Ecto neural progenitor cell (in vitro differentiated cells): ENCODE measurements at places on chromosomes 2 and 18.
A peak's percentile ranks its signal among the peaks of the same experiment; 100 is the strongest.

- no peak for DNase-seq
These were observed 32.5 kb downstream of the TET3 start for GRCh38 chr2:74017223-74017622.

DNA sequence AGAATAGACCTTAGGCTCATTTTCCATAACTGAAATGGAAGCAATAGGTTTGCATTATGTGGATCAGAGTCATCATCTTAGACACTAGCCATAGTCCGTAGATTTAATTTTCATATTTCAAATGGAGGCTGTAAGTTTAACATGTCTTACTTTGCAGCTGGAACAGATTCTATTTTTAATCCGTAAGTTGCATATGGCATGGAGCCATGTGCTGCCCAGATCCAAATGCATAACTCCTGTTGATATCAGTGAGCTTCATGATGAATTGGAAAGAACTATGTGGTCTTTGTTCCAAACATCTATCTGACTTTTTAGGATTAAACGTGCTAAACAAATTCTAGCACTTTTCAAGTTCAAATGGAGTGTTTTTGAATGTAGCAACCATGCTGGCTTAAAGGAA lies 43.4 kb downstream of the MEIS1 start:
- no peak for DNase-seq

DNA sequence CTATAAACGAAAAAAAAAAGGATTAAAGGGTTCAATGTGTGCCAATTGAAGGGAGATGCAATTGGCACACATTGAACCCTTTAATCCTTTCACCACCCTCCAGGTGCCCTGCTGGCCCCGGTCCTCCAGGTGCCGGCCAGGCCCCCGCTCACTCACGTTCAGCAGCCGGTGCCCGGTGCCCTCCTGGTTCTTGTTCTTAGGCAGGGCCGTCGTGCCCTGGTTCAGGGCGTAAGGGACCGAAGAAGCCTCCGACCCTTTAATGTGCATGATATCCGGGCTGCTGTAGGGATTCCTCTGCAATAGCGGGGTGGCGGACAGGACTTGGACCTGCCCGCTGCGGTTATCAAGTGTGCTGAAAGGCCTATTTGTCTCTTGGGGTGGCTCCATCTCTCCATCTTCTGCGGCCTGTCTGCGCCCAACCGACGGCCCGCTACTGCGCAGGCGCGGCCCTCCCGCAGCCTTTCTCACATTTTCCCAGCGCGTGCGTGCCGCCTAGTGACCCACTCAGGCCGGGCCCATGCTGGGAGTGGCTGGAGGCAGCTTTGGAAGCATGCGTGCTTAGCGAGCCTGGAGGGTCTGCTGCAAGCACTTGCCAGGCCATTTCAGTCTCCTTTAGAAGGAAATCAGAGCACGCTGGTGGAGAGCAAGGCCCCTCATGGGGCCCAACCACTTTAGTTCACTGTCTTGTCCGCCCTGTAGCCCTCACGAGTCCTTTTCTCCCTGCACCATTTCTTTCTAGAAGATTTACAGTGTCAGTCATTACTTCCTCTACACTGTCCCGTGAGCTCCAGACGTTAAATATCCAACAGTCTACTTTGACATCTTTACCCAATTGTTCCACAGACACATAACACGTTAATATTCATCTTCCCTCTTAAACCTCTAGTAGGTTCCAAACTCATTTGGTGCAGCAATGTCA lies 24.3 kb downstream of the TMEM237 start:
- peak; percentile 50 for DNase-seq

DNA sequence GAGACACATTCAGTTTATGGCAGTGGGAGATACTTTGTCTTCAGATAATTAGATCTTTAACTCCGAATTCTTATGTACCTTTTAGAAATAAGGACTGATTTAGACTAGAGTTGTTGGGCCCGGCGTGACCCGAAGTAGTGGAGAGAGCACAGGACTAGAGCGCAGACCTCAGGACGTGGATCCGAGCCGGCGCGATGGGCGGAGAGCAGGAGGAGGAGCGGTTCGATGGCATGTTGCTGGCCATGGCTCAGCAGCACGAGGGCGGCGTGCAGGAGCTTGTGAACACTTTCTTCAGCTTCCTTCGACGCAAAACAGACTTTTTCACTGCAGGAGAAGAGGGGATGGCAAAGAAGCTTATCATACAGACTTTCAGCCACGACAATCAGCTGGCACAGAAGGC lies 54.5 kb downstream of the FMNL2 start:
- DNase-seq: no peak

GRCh38 chr2:30367232-30368070 lies 79.6 kb upstream of the LCLAT1 start:
- peak; percentile 11 for DNase-seq

- no peak for DNase-seq
These were observed 103.0 kb upstream of the TEX51 start for GRCh38 chr2:126795656-126796055.

DNA sequence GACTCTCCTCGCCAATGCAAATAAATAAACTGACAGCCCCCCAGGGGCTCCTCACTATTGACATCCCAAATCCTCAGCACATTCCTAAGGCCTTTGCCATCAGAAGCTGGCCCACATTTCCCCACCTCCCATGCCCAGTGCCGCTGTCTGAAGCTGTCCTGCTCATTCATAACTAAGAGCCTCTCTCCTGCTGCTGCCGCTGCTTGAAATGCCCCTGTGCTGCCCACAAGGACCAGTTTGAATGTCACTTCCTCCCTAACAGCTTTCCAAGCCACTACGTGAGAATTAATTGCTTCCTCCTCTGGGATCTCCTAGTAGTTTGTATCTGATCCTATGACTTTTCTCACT lies 151.6 kb upstream of the CAPN13 start:
- no peak for DNase-seq

GRCh38 chr2:3738454-3738853 lies 35.1 kb downstream of the DCDC2C start:
- DNase-seq: peak; percentile 51

GRCh38 chr18:24055878-24056277 lies 41.3 kb downstream of the TTC39C start:
- DNase-seq: no peak

DNA sequence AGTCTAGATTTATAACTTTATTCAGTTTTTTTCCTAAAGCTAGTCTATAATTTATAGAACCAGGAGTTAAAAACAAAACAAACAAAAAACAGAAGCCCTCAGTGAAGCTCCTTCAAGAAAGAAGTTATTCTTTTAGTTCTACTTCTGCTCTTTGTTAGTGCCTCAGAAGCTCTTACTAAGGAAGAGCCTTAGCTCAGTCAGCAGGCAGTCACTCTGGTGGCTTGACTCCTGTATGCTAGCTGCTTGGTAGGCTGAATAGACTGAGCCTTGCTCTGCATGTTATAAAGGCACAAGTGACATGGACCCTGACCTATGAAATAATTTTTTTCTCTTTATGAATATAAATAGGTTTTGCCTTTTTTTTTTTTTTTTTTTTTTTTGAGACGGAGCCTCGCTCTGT lies 24.8 kb downstream of the NCOA1 start:
- DNase-seq: no peak

DNA sequence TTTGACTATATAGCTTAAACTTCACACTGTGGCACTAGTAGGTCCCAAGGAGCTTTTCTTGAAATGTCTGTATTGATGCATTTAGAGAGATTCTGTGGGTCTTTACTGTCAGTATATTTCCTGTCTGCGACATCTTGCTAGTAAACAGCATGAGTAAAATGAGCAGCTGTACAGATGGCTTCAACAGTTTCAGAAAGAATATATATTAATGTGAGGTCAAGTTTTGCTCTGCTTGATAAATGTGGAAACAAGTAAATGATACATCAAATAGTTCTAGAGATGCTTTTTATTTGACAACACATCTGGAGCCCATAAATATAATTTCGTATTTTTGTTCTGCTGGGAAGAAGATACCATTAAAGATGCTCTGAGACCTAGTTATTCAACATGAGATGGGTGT lies 310.9 kb upstream of the COL3A1 start:
- DNase-seq: no peak

GRCh38 chr2:225573603-225574002 lies 174.1 kb downstream of the NYAP2 start:
- no peak for DNase-seq

- no peak for DNase-seq
These were observed 461.9 kb upstream of the CDH7 start for GRCh38 chr18:65288908-65289307.

GRCh38 chr2:101255501-101255900 lies 2.8 kb downstream of the CNOT11 start:
- DNase-seq: no peak

DNA sequence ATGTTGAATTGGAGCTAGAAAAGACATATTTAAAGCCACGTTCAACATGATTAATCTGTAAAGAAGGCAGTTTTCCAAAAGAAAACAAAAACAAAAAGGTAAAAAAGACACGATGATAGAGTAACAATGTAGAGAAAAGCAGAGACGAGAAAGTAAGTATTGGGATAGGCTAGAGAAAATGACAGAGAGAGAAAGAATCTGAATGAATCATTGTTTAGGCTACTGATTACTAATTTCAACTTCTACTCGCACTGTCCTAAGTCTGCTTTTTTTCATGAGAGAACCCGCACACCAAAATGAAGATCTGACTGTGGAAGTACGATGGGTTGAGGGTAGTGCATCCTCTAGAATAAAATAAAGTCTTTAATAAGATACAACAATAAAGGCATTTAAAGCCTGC lies 1599.2 kb upstream of the TMEFF2 start:
- DNase-seq: no peak

GRCh38 chr2:36404318-36404717 lies 48.7 kb downstream of the CRIM1 start:
- DNase-seq: no peak

- no peak for DNase-seq
These were observed 38.0 kb downstream of the KCNE4 start for GRCh38 chr2:223090039-223090438.

DNA sequence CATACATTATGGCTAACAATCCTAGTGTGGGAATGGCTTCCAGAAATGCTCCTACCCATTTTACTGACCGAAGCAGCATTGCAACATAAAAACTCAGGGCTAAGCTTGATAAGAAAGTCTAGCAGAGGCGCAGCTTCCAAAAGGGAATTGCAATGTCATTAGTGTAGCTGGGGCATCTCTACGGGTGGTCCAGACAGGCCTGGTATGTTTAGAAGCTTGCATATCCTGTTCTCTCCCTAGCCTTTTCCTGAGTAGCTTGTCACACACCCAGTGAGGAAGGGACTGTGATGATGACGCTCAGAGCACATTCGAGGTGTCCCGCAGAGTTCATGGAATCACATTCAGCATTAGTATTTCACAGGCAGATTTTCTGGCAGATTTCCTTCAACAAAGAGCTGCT lies 38.0 kb upstream of the COL5A2 start:
- DNase-seq: peak; percentile 47

DNA sequence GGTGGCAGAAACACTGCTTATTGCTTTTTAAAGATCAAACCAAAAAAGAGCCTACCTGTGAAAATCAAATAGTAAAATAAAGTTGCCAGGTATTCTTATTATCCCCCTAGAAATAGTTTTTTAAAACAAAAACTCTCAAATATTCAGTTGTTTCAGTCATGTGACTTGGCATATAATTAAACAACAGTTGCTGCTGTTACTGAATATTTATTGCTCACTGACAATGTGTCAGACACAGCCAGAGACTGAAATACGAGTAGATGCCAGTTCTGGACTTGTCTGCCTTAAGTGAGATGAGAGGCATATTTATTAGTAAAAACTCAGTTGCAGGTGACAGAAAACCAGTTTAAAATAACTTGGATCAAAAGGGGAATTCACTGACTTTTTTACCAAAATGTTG lies 106.0 kb upstream of the RAB12 start:
- no peak for DNase-seq

GRCh38 chr2:157052685-157053224 lies 204.8 kb upstream of the GALNT5 start:
- DNase-seq: no peak

DNA sequence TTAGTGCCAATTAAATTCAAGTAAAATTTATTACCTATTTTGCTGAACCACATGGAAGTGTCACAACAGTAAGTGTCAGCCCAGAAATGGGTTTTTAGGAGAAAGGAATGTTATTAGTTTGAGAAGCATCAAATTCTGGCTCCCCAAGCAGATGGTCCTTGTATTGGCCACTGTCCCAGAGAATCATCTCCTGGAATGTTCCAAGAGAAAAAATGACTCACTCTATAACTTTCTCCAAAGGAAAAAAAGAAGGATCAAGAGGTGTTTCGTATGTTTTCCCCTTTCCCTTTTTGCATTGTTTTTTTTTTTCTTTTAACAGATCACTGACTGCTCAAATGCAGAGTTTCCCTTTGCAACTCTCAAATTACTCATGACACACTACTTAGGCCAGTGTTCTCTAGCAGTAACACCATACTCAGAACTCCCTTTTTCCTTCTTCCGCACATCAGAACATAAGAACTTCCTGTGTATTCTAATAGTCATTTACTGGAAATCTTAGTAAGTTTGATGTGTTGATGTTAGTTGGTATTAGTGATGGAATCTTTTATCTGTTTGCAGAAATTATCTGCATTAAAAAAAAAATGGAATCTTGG lies 390.3 kb downstream of the GPD2 start:
- no peak for DNase-seq

DNA sequence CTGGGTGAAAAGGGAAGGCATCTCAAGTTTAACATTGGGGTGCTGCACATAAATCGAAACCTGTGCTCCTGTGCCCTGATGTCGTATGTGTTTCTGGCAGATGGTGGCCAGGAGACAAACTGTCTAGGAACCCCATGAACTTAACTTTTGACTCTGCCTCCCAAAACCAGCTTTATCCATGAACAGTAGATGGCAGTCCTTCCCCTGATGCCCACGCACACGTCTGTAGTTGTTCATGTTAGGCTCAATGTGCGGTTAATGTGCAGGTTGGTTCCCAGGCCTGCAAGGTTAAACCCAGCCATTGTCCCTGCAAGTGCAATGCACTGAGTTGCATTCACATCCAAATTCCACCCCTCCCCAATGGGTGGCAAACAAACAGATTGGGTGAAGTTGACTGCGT lies 44.1 kb upstream of the SIX3 start:
- no peak for DNase-seq

DNA sequence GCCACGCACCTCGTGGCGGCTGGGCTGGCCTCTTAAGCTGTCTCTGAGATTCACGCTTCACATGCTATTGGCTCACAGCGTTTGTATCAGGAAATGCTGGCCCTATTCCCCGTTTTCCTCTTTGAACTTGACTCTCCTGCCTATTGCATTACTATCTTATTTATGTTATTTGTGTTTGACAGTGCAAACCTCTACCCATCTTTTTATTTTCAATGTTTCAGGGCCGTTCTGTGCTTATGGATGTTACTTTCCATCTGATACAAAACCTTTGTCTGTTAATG lies 149.9 kb upstream of the TWIST2 start:
- no peak for DNase-seq

- no peak for DNase-seq
These were observed 8.6 kb downstream of the CLASP1 start for GRCh38 chr2:121640380-121641316.
